ENCODE measurements at places on chromosomes 12 and 14. TPM values are rescaled to one million over a fixed set of nuclear protein-coding genes. Genes with fewer than 3 reads are reported as not detected.

The OR11H12 gene
- not detected for total RNA-seq

The STXBP6 gene
- 7.1 TPM for total RNA-seq

The MANSC4 gene
- total RNA-seq: not detected

The TAS2R9 gene
- not detected for total RNA-seq

The PWP1 gene
- total RNA-seq: 104 TPM

The FSCB gene
- 0.12 TPM for total RNA-seq

The AMN gene
- total RNA-seq: 0.22 TPM

The ACRBP gene
- total RNA-seq: 0.22 TPM

The KCNA1 gene
- not detected for total RNA-seq

The PLA2G1B gene
- total RNA-seq: not detected

The SLCO1A2 gene
- not detected for total RNA-seq

The PSMD9 gene
- total RNA-seq: 86.6 TPM

The SERPINA6 gene
- total RNA-seq: not detected

The INHBC gene
- total RNA-seq: not detected

The FOXN4 gene
- not detected for total RNA-seq

The PRH2 gene
- total RNA-seq: 0.50 TPM
